Pericardium fibroblast (primary cell): ENCODE measurements at places on chromosomes 3 and 15. TPM values are rescaled to one million over a fixed set of nuclear protein-coding genes. Genes with fewer than 3 reads are reported as not detected.

The WWTR1 gene
- total RNA-seq, result 34.7 and 55.1 TPM in 2 replicates

The KLHL40 gene
- total RNA-seq, result 0.17 TPM in 1 of 2 replicates, not detected in the other

The CHDH gene
- total RNA-seq, result under 0.01 and 0.17 TPM in 2 replicates

The MOBP gene
- not detected in 2 replicates for total RNA-seq

The ABHD17C gene
- 11.2 and 16.9 TPM in 2 replicates for total RNA-seq

The FAM107A gene
- total RNA-seq, result 2.6 and 7.7 TPM in 2 replicates

The LTF gene
- not detected in 2 replicates for total RNA-seq

The LHFPL4 gene
- total RNA-seq, result under 0.01 TPM in 1 of 2 replicates, not detected in the other
